H54 (cell line): ENCODE measurements at places on chromosomes 13 and 19.

DNA sequence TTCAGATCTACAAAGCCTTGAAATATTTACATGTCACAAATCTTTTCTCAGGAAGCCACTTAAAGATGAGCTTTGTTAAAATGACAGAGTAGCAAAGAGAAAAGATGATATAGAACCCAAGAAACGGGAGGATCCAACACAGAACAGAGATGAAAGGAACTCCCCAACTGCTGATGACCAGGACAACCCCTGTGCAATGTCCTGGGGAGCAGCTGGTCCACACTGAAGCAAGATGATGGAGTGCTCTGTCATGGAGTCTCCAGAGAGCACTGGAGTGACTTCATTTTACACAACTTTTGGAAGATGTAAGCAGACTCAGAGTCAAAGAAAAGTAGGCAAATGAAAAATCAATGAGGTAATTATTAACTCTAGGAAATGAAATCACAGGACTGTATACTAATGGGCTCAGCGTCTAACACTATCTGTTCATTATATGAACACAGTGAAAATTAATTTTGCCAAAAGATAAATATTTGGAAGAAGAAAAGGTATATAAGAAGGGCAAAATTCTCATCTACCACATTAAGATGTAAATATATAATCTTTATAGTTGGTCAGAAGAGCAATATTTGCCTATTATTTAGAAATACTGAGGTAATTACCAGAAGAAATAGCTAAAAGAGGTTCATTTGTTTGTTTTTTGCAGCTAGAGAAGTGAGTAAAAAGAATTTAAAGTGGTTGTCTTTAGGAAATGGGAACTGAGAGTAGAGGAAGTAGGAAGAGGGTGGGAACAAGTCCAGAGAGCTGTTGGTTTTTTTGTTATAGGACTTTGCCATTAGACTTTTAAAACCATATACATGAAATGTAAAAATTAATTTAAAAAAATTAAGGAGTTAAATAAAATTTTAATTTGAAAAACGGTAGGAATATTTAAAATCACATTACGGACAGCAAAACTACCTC lies 30.5 kb downstream of the MTRF1 start:
- DNase-seq: no peak

- DNase-seq: no peak
Observed at GRCh38 chr13:73715911-73716510, 418.2 kb downstream of the KLF12 start.

- no peak for DNase-seq
Observed at GRCh38 chr13:95643571-95643935, 953 bp downstream of the DZIP1 start.

DNA sequence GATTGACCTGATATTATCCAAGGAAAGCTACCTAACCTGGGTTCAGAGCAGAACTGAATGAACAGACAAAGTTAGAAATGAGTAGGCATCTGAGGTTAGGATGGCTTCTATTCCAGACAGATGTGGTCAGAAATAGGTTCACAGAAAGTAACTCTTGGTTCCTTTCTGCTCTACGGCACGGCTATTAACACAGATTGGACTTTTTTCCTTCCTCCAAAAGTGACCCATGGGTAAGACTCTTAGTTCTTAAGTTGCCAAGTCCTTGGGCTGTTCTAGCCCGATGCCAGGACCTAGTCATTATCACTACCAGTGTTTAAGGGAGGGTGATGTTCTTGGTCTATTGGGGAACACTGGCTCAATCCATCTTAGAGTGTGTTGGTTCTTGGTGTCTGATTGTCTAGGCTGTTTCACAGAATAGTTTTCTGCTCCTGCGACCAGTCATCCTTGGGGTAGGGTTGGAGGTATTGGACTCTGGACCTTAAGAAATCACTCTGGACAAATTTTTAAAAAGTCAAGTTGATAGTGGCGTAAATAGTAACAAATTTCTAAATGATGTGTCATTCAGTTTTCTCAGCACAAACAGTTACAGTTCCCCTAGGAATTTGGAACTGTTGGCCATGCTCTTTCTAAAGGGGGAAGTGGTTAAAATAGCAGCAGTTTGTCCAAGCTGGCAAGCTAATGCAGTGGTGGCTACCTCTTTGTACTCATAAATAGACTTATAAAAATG lies 60.1 kb upstream of the MYCBP2 start:
- no peak for DNase-seq

DNA sequence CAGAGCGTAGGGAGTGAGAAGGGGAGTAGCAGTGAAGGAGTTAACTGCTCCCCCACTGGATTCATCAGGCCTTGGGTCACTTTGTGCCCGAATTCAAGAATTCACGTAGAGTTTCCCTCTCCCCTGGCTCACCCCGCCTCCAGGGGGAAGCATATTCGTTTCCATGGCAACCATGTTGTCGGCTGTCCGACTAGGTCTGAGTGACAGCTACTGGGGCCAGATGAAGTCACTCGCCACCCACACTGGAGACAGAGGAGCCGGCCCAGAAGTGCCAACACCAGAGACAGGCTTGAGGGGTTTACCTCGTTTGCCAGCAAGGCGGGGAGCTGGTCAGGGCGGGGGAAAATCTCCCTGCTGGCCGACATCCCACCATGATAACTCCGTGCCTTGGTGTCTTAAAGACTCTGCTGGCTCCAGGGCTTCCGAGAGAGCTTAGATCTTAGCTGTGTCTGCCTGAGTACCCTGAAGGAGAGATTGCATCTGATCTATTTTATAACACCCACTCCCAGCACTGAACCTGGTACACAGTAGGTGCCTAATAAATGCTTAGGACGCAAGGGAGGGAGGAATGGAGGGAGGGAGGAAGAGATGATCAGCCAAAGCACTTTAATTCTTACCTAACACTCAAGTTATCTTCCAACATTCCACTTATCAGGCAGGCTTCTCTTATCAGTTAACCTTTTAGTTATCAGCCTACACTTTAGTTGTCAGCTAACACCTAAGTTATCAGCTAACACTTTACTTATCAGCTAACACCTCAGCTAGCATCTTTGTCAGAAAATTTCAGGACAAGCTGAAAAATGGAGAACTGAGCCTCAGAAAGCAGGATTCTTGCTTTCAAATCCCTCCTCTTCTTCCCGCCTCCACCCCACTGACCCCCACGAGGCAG lies 57.2 kb upstream of the ZNRF4 start:
- no peak for DNase-seq

- DNase-seq: no peak
Observed at GRCh38 chr13:40043764-40044163, 388.3 kb downstream of the COG6 start.

DNA sequence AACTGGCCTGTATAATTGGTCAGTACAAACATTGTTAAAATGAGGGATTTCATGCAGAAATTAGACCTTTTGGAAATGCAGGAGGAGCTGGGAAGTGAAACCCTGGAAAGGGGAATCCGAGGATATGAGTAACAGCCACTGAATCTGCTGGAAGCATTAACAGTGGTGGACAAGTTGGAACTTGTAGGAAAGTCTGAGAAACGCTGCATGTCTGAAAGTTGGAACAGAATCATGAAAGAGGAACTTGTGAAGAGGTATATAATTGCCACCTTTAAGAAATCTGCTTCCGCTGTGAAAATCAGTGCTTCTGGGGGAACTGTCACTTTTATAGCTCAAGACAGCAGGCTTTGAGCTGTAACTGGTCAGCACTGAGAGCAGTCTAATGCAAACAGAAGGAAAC lies 716.5 kb upstream of the PRR20A start:
- no peak for DNase-seq

- no peak for DNase-seq
Observed at GRCh38 chr19:30459859-30460258, 87.7 kb downstream of the ZNF536 start.
